ENCODE measurements at places on chromosomes 3 and 15.

DNA sequence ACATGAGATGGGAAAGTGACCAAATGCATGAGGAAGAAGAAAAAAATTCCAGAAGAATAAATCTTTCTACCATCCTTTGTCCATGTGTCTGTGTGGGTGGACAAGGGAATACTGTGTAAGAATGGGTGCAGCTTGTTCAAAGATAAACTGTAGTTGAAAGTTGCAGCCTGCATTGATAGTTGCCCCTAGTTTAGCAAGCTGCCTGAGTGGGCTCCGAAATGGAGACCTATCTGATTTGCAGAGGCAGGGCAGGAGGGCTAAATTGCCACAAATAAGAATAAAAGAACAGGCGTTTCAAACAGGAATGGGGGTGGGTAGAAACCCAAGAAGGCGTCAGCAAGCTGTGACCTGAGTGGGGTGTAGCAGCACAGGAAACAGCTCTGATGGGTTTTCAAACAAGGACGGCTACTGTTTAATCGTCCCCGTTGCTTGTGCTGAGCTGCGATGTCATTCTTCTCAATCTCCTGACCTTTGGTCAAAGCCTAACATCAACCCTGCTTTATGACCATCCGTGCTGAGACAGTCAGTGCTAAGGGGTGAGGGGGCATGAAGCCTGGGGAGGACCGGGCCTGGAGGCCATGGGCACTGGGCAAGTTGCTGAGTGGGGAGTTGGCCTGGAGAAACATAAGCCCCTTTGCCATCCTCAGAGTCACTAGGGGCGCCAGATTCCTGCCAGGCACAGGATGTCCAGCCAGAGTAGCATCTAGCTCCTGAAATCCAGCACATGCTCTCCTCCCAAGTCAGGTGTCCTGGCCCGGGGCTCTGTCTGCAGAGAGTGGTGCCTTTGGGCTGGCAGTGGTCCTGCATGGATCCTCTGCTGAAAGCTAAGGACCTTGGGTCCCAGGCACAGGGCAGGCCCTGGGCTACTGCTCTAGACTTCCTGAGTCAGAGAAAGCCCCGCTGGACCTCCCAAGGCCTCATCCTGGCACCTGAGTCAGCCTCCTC lies 19.2 kb upstream of the C15orf39 start:
- DNase-seq, result no peak

DNA sequence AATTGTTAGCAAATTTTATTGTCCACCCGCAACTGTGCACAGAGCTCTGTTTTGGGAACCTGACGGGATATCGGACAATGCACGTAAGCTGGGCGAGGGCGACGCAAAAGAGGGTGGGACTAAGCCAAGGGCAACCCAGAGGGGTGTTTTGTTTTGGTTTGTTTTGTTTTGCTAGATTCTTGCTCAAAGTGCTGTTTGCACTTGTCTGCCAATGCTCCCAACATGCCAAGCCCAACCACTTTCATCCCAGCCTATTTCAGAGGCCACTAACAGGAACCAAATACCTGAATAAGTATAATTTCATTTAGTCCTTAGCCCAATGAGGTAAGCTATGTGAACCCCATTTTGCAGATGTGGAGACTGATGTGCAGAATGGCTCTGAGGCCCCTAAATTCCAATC lies 9.7 kb upstream of the CMTM7 start:
- DNase-seq, result no peak

GRCh38 chr3:194318511-194319161 lies 32.5 kb downstream of the CPN2 start:
- no peak for DNase-seq

- DNase-seq, result no peak
These were observed 402.2 kb upstream of the CFAP20DC start for GRCh38 chr3:59451800-59452746.

DNA sequence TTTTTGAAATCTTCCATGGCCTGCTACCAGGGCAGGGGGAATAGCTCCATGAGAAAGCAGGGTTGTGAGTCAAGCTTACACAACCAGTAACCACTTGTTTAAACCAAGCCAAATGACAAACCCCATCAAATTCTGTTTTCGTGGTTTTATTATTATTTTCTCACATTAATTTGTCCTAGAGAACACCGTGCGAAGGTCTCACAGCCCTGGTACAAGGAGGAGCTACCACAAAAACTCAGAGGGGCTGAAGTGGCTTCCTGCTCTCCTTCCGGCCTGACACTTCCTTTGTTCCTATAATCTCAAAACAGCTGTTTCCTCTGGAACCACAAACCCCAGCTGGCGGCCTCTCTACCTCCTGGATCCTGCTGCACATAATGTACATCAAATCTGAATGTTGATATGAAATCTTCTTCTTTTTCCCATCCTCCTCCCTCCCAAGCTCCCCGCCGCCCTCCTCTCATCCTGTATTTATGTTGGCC lies 375.9 kb downstream of the MCTP2 start:
- no peak for DNase-seq

- peak; percentile 74 for DNase-seq
These were observed 40.4 kb upstream of the LIMD1 start for GRCh38 chr3:45554006-45554666.

DNA sequence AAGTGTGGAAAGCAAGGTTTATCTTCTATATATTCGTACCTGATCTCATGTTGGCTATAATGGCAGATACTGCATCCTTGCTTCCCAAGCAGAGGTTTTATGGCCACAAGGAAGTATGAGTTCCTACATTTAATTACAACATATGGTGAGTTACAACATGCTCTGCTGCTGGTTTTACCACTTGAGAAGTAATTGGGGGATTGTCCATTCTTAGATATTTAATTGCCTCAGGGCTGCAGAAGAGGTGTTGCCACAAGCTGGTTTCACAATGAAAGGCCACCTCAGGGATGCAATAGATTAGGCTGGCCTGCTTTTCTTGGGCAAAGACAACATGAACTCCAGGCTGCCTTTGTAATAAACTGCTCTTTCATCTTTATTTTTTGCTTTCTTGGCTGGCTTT lies 48.6 kb downstream of the RAP2B start:
- no peak for DNase-seq

DNA sequence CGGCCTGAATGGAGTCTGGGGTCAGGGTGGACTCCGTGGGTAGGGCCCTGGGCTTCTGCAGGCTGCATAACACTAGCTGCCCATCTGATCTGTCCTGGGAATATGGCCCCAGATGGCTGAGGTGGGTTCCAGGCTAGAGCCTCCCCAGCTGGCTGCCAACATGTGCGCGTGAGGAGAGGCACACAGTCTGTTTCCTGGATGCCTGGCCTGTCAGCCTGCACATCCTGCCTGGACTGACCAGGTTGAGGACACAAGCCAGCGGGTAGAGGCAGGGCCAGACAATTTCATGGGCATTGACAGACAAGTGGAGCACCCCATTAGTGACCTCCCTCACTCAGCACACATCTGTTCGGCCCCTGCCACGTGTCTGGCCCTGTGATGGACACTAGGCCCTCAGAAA lies 29.8 kb upstream of the RPL29 start:
- DNase-seq, result no peak

- DNase-seq, result no peak
These were observed 137.5 kb upstream of the FOXB1 start for GRCh38 chr15:59866642-59867041.

DNA sequence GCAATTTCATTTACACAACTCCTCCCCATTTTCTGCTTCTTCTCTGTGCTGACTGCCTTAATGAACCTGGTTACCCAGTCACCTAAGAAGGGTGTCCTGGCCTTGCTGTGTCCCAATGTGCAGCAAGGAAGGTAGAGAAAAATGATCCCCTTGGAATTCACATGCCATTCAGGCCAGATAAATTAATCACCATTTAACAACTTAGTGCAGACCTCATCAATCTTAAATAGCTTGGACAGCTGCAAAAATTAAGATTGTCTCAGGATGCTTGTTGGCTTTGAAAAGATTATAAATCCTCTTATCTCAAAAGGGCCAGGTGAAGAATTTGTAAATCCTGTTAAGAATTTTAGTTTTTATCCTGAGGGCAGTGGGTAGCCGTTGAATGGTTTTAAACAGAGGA lies 9.7 kb upstream of the CDV3 start:
- DNase-seq, result no peak

DNA sequence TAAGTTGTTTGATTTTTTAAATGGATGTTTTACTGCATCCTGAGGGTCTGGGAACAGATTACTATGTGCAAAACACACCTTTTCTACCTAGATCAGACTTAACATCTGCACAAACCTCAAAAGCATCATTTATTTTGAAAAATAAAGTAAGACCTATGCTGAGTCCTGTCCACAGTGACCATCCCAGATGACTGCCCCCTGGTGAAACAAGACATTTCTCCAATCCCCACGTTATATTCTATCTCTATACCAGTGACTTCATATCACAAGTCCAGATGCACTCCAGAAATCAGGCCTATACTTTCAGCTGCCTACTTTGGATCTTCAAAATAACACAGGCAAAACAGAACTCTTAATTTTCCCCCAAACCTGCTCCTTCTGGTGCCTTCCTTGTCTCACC lies 143.2 kb downstream of the P2RY1 start:
- no peak for DNase-seq

- DNase-seq, result no peak
These were observed at the start of gene TRH for GRCh38 chr3:129974564-129974832. TRH (plus strand) TSS chr3:129974720; CDS start chr3:129975817, 1,097 bp downstream.

DNA sequence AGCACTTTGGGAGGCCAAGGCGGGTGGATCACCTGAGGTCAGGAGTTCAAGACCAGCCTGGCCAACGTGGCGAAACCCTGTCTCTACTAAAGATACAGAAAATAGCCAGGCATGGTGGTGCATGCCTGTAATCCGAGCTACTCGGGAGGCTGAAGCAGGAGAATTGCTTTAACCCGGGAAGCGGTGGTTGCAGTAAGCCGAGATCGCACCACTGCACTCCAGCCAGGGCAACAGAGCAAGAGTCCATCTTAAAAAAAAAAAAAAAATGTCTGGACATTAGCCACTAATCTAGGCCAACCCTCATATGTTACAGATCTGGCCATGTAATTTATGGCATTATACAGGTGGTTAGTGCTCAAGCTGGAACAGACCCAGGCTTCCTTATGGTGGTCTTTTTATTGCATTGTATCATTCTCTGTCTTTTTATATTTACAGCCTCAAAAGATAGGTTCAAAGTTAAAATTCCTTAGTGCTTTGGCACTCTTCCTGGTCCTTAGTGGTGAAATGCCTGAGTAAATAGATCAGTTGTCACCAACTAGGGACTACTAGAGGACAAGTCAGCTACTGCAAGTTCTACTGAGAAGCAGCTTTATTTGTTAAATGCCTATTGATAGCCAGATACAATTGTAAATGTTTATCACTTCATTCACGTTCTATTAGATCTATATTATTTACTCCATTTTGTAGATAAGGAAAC lies 16.0 kb downstream of the STARD9 start:
- no peak for DNase-seq

DNA sequence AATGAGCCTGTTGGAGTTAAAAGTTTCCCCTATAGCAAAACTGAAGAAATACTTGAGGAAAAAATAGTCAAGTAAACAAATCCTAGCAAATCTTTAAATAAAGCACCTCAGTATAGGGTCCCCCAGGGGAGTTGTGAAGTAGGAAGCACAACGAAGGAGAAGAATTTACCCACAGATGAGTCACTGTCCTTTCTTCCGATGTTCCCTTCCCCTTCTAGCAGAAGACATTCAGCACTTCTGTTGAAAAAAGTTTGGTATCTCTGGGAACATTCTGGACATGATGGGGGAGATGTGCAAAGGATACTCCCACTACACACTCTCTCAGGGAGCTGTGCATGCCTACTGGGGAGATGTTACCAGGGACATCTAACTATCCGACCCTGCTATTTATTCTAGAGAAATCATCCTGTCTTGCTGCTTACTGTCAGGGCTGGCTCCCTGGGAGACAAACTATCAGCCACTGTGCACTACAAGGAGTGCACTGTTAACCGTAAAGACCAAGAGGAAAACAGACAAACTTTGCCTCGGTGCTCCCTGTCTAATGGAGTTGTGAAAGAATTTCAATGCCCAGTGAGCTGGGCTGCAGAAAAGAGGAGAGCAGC lies 93.8 kb downstream of the RFTN1 start:
- no peak for DNase-seq

GRCh38 chr3:55562700-55563099 lies 75.6 kb upstream of the WNT5A start:
- DNase-seq, result no peak

DNA sequence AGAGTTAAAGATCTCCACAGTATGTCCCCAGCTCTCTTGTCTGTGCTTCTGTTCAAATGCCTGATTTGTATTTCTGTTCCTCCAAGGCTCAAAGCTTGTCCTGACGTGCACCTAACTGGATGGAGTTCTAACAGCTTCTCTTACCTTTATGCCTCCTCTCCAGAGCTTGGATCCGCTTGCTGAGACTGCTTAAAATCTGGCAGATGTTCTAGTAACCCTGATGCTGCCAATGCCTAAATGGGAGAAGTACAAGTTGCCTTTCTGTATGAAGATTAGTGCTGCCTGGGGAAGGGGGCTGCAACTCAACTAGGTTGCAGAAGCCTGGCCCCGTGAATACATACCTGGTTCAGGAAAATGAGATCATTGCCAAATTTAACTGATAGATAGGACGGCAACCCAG lies 354.5 kb upstream of the KCNMB2 start:
- DNase-seq, result no peak

GRCh38 chr15:96171853-96172296 lies 158.6 kb upstream of the NR2F2 start:
- no peak for DNase-seq

DNA sequence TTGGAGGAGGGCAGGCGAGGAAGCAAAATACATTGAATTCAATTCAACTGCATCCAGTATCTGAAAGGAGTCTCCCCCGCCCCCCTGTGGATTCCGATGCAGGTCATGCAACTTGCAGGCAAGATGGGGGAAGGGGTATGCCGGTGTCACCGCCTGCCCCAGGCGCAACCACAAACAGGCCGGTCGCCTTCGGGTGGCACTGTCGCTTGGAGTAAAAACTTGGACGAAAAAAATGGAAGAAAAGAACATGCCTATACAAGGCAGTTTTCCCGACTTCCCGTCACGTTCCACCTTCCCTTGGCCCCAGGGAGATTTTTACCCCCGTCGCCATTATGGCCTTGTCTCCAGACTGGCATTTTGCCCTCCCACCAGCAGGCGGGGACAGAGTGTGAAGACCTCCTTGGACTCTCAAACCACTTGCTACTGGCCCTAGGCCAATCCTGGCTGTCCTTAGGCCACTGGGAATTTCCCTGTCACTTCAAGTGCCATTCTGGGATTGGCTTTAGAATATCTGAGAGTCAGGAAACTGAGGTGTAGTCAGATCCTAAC lies 1.6 kb upstream of the NTRK3 start:
- DNase-seq, result no peak

DNA sequence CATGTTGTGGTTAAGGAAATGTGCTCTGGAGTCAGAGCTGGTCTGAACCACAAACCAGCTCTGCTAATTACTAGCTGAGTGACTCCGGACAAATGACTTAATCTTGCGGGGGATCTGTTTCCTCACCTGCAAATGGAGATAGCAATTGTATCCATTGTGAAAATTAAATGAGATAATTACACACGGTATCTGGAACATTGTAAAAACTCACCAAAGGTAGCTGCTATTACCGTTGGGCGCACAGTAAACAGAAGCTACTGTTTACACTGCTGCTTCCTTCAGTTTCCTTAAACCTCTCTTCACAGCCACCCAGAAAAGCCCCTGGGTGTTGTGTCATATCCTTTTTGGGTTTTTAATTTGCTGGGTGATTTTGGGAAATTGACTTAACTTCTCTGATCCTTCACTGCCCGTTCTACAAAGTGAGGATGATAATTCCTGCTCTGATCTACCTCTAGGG lies 107.8 kb downstream of the MEGF11 start:
- no peak for DNase-seq

- DNase-seq, result no peak
These were observed 11.7 kb upstream of the ADAMTS17 start for GRCh38 chr15:100353449-100353848.
